ENCODE measurements at places on chromosomes 4 and X. TPM values are rescaled to one million over a fixed set of nuclear protein-coding genes. Genes with fewer than 3 reads are reported as not detected.

GRCh38 chr4:103787057-103787456 is 67.3 kb upstream of the TACR3 start:
- H3K27ac ChIP-seq = no peak overlapping the region
- no peak overlapping the region for H3K4me3 ChIP-seq
- DNase-seq = no peak
- no peaks in the 10 kb centered on the region for H3K27me3 ChIP-seq
- H3K4me1 ChIP-seq = no peaks in the 10 kb centered on the region

Gene METTL14
- total RNA-seq = 70.5 TPM

Gene SSX3
- total RNA-seq = not detected

GRCh38 chr4:142112451-142112850 is 476.1 kb downstream of the IL15 start:
- no peak overlapping the region for H3K27ac ChIP-seq
- peaks cover 51% of the 10 kb centered on the region for H3K36me3 ChIP-seq
- DNase-seq = no peak
- H3K27me3 ChIP-seq = no peaks in the 10 kb centered on the region
- H3K4me3 ChIP-seq = no peak overlapping the region

- no peaks in the 10 kb centered on the region for H3K4me1 ChIP-seq
- H3K4me3 ChIP-seq = no peak overlapping the region
- H3K27ac ChIP-seq = no peak overlapping the region
- no peaks in the 10 kb centered on the region for H3K36me3 ChIP-seq
Measured at GRCh38 chr4:80897537-80898303, 132.8 kb upstream of the BMP3 start.

DNA sequence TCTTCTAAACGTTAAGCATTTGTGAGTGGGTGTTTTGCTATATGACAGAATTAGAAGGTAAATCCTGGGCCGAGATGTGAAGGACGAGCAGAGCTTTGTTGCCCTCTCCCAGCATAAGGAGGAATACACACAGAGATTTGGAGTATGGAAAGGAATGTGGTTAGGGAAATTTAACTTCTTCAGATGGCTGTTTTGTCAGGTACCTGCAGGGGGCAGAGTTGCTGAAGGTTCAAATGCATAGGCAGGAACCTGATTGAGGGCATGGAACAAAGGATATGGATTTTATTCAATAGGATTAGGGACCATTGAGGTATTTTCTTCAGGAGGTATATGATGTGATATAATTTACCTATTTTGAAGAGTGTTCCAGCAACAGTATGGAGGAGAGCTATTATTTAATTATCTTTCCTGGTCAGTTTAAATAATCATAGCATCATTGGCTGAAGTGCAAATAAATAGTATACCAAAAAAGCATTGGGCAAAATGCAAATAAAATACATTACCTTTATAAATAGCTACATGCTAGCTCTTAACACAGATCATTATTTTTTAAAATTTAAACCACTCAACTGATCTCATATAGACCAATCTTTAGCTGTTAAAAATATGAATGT is 143.6 kb downstream of the SLIT2 start:
- H3K27ac ChIP-seq = no peak overlapping the region
- no peaks in the 10 kb centered on the region for H3K4me1 ChIP-seq
- H3K27me3 ChIP-seq = no peaks in the 10 kb centered on the region
- no peaks in the 10 kb centered on the region for H3K36me3 ChIP-seq
- DNase-seq = no peak
- no peak overlapping the region for H3K4me3 ChIP-seq

GRCh38 chrX:11439846-11440245 is 146.6 kb downstream of the AMELX start:
- DNase-seq = no peak
- H3K36me3 ChIP-seq = no peaks in the 10 kb centered on the region
- H3K27me3 ChIP-seq = no peaks in the 10 kb centered on the region
- no peaks in the 10 kb centered on the region for H3K4me1 ChIP-seq
- no peak overlapping the region for H3K27ac ChIP-seq

All from CD4-positive, alpha-beta memory T cell (primary cell).